ENCODE measurements at places on chromosomes 5 and 9. TPM values are rescaled to one million over a fixed set of nuclear protein-coding genes. Genes with fewer than 3 reads are reported as not detected.
A peak's percentile ranks its signal among the peaks of the same experiment; 100 is the strongest.

KDM4C gene
- 14.3 TPM for polyA plus RNA-seq

GRCh38 chr9:87849144-87849758 is 33.4 kb upstream of the SPATA31E1 start:
- DNase-seq: no peak
- H3K27me3 ChIP-seq: no peaks in the 10 kb centered on the region
- H3K27ac ChIP-seq: no peak overlapping the region
- H3K4me3 ChIP-seq: no peak overlapping the region
- no peaks in the 10 kb centered on the region for H3K36me3 ChIP-seq

DNA sequence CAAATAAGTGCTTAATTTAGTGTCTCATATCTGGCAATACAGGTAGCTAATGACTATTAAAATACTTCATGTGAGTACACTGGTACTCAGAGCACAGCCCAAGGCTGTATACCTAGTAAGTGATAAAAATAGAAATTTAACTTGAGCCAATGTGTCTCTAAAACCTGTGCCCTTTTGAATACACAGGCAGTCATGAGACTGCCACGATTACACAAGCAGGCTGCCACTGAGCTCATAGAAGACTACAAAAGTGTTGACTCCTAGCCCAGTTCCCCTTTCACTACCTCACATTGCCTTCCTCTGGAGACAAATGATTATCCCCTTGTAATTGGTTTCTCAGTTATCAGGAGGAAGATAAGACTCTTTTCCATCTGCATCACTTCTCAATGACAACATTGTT is 66.3 kb upstream of the PAPPA start:
- no peaks in the 10 kb centered on the region for H3K27me3 ChIP-seq
- DNase-seq: peak; percentile 86
- peak overlapping the region; percentile 23 for H3K4me3 ChIP-seq

SUSD3 gene
- not detected for polyA plus RNA-seq

DNA sequence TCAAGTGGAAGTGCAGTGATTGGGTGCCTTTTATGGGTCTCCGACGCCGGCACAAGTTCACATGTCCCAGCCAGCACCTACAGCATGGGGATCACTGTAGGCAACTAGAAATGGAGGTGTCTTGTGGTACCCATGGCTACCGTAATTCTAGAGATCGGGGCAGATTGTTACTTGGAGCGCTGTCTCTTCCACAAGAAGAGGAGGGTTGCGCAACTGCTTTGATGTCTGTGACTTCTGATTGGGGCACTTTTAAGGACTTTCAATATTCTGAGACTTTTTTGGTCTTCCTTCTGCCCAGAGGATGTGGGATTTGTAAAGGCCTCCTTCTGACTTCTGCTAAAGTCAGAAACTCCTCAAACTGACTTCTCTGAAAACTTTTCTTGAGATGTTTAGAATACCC is 41.9 kb downstream of the GLRX start:
- peaks cover 17% of the 10 kb centered on the region for H3K36me3 ChIP-seq
- H3K4me3 ChIP-seq: no peak overlapping the region
- H3K27ac ChIP-seq: peak overlapping the region; percentile 26
- no peaks in the 10 kb centered on the region for H3K27me3 ChIP-seq

TLX3 gene
- polyA plus RNA-seq: not detected

- no peaks in the 10 kb centered on the region for H3K27me3 ChIP-seq
- H3K4me3 ChIP-seq: peak overlapping the region; percentile 67
- no peaks in the 10 kb centered on the region for H3K36me3 ChIP-seq
- peak; percentile 86 for DNase-seq
- H3K4me1 ChIP-seq: peaks cover 46% of the 10 kb centered on the region
Measured at GRCh38 chr5:124655921-124656511, 90.4 kb downstream of the ZNF608 start.

GRCh38 chr9:86902176-86902575 is 45.1 kb downstream of the GAS1 start:
- H3K27me3 ChIP-seq: 0 out of 2 replicates have a peak, but pooled peaks cover 3% of the 10 kb centered on the region
- no peaks in the 10 kb centered on the region for H3K36me3 ChIP-seq
- H3K4me3 ChIP-seq: no peak overlapping the region
- no peak for DNase-seq
- no peak overlapping the region for H3K27ac ChIP-seq

DNA sequence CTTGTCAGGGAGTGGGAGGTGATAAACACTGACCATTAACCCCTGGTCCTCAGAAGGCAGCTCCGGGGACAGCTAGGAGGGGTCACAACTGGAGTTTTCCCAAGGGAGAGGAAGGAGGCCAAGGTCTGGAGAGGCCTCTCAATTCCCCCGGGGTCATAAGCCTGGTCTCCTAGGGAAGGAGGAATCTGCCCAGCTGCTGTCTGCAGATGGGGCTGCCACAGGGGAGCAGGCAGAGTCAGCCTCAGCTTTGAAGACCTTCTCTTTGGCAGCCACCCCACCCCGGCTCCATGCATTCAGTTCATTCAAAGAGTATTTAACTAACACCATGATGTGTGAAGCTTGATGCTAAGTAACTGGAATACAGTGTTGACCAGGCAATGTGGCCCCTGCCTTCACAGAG is 74.6 kb upstream of the HSPA9 start:
- no peaks in the 10 kb centered on the region for H3K36me3 ChIP-seq
- no peak for DNase-seq
- H3K4me3 ChIP-seq: no peak overlapping the region
- no peak overlapping the region for H3K27ac ChIP-seq
- H3K27me3 ChIP-seq: no peaks in the 10 kb centered on the region
- H3K4me1 ChIP-seq: peaks cover 8% of the 10 kb centered on the region

DNA sequence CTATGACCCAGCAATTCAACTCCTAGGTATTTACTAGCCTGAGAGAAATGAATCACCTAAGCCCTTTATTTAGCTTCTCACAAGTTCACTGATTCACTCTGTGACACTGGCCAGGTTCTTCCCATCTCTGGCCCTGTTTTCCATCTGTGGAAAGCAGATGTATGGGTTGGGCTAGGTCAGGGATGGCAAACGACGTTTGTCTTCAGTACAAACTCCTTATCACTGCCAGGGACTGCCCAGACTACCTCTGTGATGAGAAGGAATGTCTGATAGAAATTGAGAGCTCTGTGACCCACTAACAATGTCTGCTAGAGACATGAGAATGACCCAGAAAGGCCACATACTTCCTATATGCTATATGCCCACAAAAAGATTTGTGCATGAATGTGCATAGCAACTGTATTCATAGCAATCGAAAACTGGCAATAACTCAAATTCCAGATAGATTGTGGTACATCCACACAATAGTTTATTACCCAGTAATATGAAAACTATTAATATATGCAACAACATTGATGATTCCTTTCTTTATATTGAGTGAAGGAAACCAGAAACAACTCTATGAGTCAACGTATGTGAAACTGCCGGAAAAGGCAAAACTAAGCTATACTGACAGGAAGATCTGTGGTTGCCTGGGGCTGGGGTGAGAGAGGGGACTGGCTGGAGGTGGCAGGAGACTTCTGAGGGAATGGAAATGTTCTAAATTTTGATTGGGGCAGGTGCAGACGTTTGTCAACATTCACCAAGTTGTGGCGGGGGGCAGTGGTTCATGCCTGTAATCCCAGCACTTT is 32.0 kb upstream of the ADAM19 start:
- DNase-seq: peak; percentile 87
- H3K36me3 ChIP-seq: no peaks in the 10 kb centered on the region
- H3K4me3 ChIP-seq: no peak overlapping the region
- peak overlapping the region; percentile 64 for H3K27ac ChIP-seq
- H3K27me3 ChIP-seq: no peaks in the 10 kb centered on the region
- peaks cover 38% of the 10 kb centered on the region for H3K4me1 ChIP-seq

DNA sequence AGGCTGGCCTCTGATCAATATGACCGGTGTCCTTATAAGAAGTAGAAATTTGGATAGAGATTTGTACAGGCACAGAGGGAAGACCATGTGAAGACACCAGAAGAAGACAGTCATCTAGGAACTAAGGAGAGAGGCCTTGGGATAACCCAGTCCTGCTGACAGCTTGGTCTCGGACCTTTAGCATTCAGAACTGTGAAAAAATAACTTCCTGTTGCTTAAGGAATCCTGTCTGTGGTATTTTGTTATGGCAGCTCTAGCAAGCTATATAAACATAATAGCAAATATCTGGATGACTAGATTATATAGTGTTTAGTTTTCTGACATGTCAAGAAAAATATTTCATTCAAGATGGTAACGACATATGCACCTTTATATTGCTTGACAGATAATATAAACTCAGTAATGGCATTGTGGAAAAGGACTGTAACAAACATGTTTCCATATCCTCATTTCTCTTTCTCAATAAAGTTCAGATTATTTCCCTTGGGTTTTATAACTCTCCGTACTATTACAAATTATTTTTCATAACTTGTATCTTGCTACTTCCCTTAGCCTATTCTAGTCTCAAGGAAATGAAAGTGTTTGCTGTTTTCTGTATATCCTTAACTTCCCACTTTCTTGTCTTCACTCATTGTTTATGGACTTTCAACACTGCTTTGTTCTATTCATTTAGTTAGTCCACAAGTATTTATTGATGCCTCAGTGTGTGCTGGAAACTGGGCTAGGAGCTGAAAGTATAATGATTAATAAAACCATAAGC is 62.4 kb downstream of the KIAA1958 start:
- no peak overlapping the region for H3K4me3 ChIP-seq
- no peak for DNase-seq
- H3K36me3 ChIP-seq: no peaks in the 10 kb centered on the region
- H3K27me3 ChIP-seq: no peaks in the 10 kb centered on the region

PTGER4 gene
- polyA plus RNA-seq: 0.41 TPM

- no peaks in the 10 kb centered on the region for H3K36me3 ChIP-seq
- no peak overlapping the region for H3K27ac ChIP-seq
- no peak for DNase-seq
Measured at GRCh38 chr5:59767211-59767605, 126.3 kb downstream of the PDE4D start.

ECSCR gene
- polyA plus RNA-seq: 0.49 TPM

DNA sequence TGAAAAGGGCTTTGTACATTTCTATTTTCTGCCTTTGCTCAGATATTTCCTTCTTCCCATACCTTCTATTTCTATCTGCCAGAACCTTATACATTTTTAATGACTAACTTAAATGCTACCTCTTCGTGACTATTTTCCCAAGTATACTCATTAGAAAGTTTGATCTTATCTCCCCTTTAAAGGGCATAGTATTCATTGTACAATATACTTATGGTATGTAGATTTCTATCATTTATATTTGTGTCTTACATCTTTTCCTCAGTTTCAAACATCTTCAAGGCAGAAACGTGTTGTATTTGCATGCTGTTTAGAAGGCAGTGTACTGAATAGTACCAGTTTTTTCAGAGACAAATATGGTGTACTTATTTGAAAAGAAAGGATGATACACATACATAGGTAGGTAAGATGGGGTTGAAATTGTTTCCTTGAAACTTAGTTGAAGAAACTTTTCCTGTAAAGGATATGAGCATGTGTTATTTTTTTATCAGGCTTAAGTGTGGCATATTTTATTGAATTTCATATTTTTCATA is 518.1 kb upstream of the NUDT12 start:
- H3K4me3 ChIP-seq: no peak overlapping the region
- no peaks in the 10 kb centered on the region for H3K27me3 ChIP-seq
- no peak for DNase-seq

DNA sequence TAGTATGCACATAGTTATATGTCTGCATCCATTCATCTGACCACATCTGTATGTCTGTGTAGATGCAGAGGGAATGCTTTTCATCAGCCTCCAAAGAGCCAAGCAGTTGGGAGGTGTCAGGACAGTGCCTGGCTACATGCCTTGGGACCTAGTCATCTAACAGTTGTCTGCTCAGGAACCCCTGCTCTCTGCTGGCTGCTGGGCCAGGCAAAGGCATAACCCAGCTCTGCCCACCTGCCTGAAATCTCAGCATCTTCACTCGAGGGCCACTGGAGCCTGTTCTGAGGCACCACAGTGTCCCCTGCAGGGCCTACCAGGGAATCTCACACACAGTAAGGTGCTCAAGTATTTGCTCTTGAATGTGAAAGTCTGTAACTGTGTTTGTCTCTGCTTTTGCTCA is 3.7 kb downstream of the C9orf50 start:
- H3K4me1 ChIP-seq: peaks cover 20% of the 10 kb centered on the region
- H3K27ac ChIP-seq: peak overlapping the region; percentile 25
- DNase-seq: peak; percentile 88
- H3K4me3 ChIP-seq: no peak overlapping the region
- H3K27me3 ChIP-seq: no peaks in the 10 kb centered on the region

- H3K27ac ChIP-seq: no peak overlapping the region
- H3K4me3 ChIP-seq: no peak overlapping the region
- peaks cover 12% of the 10 kb centered on the region for H3K4me1 ChIP-seq
- no peaks in the 10 kb centered on the region for H3K36me3 ChIP-seq
- peak; percentile 62 for DNase-seq
Measured at GRCh38 chr5:136781464-136781863, 416.1 kb upstream of the TRPC7 start.

HSPB3 gene
- polyA plus RNA-seq: 8.0 TPM

PCDHGA2 gene
- 5.3 TPM for polyA plus RNA-seq

DNA sequence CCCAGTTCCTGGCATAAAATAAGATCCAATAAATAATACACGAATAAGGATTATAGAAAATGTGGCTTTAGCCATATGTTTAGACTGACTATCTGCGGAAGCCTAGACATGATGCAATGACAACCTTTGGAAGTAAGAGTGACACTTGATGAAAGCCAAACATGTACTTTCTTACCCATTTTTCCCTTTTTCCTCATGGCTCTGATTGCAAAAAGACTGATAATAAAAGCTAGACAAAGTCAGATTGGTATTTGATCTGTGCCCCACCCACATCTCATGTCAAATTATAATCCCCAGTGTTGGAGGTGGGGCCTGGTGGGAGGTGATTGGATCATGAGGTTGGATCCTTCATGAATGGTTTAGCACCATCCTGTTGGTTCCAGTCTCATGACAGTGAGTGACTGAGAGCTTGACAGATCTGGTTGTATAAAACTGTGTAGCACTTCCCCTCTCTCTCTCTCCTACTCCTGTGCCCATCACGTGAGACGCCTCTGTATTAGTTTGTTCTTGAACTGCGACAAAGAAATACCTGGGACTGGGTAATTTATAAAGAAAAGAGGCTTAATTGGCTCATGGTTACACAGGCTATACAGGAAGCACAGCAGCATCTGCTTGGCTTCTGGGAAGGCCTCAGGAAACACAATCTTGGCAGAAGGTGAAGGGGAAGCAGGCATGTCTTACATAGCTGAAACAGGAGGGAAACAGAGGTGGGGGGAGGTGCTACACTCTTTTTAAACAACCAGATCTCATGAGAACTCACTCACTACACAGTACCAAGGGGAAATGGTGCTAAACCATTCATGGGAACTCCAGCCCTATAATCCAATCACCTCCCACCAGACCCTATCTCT is 243.4 kb upstream of the PIK3R1 start:
- H3K4me3 ChIP-seq: no peak overlapping the region
- no peak overlapping the region for H3K27ac ChIP-seq
- H3K4me1 ChIP-seq: no peaks in the 10 kb centered on the region
- H3K36me3 ChIP-seq: no peaks in the 10 kb centered on the region
- DNase-seq: no peak

LCN9 gene
- polyA plus RNA-seq: not detected

- H3K4me3 ChIP-seq: peak overlapping the region; percentile 51
- H3K4me1 ChIP-seq: peaks cover 27% of the 10 kb centered on the region
- H3K27me3 ChIP-seq: no peaks in the 10 kb centered on the region
Measured at GRCh38 chr5:82405618-82406204, 127.6 kb upstream of the RPS23 start.

GRCh38 chr5:151315998-151316597 is 12.5 kb upstream of the SLC36A3 start:
- no peaks in the 10 kb centered on the region for H3K4me1 ChIP-seq
- no peak overlapping the region for H3K27ac ChIP-seq
- no peaks in the 10 kb centered on the region for H3K36me3 ChIP-seq
- H3K4me3 ChIP-seq: no peak overlapping the region
- DNase-seq: peak; percentile 84

- no peak overlapping the region for H3K4me3 ChIP-seq
- H3K27ac ChIP-seq: no peak overlapping the region
- peaks cover 25% of the 10 kb centered on the region for H3K4me1 ChIP-seq
- 0 out of 2 replicates have a peak, but pooled peaks cover 10% of the 10 kb centered on the region for H3K36me3 ChIP-seq
Measured at GRCh38 chr5:137995749-137996128, 37.1 kb downstream of the FAM13B start.

COL27A1 gene
- 1.6 TPM for polyA plus RNA-seq
